DMS79 (cell line): ENCODE measurements at places on chromosomes 7 and 10.

- no peak for DNase-seq
Measured at GRCh38 chr7:110531186-110531585, 559.7 kb upstream of the LRRN3 start.

GRCh38 chr7:134662871-134663205 is 16.2 kb downstream of the BPGM start:
- DNase-seq: no peak

DNA sequence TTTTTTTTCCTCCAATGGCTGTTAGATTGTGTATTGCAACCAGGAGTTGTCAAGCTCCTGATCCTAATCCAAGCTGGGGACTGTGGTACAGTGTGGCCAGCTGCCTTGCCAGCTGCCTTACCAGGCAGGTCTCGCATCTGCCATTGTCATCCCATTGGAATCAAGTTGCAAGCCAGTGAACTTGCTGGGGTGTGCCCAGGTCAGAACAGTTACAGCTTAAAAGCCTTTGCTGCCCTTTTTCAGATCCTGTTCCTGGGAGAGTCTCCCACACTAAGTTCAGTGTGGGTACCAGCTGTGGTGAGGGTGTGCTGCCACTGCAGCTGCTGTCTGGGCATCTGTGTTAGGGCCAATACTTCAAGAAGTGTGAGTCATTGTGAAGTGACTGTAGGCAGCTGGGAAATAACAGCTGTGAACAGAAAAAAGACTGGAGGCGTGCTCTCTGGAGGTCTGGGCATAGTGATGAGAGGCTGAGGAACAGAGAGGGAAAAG is 72.8 kb downstream of the CCNY start:
- no peak for DNase-seq

- no peak for DNase-seq
Measured at GRCh38 chr7:28017372-28017771, 163.2 kb downstream of the JAZF1 start.

- no peak for DNase-seq
Measured at GRCh38 chr7:118311121-118311836, 86.8 kb downstream of the ANKRD7 start.

DNA sequence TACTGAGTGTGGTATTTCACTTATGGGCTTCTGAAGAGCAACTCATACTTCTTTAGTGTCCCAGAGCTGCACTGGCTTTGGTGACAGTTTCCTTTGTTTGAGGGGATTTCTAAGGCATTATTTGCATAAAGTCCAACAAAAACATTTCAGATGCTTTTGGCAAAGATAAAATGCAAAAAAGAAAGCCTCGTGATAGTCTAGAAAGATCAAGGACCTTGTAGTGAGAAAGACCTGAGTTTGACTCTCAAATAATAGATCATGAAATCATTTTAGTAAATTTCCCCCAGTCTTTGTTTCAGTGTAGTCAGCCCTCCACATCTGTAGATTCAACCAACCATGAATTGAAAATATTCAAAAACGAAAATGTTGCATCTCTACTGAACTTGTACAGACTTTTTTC is 107.4 kb downstream of the EEPD1 start:
- DNase-seq: no peak

DNA sequence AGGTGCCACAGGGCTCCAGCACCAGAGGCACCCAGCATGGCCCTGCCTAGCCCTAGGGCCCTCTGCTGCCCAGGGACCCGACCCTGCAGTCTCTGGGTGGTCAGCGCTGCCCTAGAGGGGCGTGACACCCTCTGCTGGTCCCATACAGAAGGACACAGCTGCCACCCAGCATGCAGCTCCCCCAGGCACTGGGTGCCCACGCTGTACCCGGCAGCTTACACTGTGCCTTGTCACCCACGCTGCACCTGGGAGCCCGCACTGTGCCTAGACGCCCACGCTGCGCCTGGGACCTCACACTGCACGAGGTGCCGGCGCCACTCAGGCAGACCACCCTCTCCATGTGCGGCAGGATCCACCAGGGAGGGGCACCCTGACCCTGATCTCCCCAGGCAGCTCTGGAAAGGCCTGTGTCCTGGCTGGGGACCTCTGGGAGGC is 55.2 kb downstream of the PWWP2B start:
- DNase-seq: no peak

DNA sequence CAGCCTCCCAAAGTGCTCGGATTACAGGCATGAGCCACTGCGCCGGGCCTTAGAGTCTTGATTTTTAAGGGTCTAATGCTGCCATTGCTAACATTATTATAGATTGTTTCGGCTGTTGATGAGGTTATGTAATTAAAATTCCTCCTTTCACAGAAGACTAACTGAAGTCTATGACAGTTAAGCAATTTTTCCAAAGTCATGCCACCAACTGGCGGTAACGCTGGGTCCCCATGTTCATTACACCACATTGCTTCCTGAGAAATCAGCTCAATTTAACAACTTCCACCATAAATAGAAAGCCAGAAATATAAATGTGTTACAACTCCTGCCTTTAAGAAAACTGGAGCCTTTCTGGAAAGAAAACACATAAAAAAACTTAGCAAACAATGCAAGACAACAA is 3.5 kb downstream of the ERLIN1 start:
- DNase-seq: no peak

DNA sequence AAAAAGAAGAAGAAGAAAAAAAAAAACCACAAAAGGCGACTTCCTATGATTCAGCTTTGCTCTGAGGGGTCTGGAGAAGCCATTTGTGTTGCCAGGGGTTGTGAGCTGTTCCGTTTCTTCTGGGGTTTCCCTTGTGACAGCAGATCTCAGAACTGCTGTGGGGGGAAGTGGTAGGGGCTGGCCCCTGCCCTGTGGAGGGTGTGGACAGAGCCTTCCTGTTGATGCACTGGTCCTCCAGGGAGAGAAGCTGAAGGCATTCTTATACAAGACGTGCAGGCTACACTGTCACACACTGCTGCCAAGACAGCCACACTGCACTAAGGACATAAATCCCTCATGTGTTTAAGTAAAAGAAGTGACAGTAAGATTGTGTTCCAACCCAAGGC is 17.3 kb upstream of the CSGALNACT2 start:
- DNase-seq: no peak

DNA sequence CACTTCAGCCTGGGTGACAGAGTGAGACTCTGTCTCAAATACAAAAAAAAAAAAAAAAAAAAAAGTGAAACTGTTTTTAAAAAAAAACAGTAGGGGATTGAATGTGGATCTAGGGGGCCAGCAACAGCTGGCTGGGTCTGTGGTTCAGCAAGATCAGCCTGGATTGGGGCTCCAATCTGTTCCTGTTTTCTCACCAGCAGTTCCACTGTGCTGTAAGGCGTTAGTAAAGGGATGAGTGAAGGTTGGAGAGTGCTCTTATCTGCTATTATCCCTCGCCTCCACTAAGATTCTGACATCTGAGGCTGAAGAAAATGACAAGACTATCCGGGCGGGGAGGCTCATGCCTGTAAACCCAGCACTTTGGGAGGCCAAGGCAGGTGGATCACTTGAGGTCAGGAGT is 41.6 kb upstream of the GTF2IRD1 start:
- no peak for DNase-seq

- DNase-seq: no peak
Measured at GRCh38 chr7:94174956-94175355, 170.8 kb upstream of the BET1 start.

DNA sequence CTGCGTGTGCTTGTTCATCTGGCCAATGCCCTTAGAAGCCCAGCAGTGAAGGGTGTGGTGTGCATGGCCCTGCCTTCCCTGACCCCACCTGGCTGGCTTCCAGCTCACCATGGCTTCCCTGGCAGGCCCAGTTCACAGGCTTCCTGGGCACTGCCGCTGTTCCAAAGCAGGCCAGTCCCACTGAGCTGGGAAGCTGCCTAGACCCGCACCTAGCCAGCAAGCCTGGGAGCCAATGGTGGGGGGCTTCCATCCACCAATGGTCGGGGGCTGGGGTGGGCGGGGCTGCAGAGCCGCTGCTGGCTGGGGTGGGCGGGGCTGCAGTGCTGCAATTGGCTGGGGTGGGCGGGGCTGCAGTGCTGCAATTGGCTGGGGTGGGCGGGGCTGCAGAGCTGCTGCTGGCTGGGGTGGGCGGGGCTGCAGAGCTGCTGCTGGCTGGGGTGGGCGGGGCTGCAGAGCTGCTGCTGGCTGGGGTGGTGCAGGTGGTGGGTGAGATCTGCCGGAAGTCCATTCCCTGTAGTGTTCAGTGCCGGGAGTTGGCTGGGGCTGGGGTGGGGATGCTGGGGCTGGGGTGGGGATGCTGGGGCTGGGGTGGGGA is 12.4 kb downstream of the CALY start:
- DNase-seq: peak; percentile 45

DNA sequence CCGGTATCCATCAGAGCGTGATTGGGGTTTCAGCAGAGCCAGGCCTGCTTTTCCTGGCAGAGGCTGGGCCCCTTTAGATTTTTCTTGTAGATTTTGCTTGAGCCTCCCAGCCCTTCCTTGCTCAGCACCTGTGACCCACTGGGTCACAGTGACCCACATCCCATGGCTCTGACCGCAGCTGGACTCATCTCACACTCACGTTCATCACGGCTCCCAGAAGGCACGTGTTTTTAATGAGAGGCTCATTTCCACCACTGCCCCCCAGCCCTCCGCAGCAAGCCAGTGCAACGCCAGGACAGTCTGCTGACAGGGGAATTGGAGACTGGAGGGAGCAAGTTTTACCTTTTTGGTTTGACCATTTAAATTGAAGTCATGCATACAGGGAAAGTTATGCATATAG is 155.7 kb downstream of the CUX1 start:
- DNase-seq: no peak

DNA sequence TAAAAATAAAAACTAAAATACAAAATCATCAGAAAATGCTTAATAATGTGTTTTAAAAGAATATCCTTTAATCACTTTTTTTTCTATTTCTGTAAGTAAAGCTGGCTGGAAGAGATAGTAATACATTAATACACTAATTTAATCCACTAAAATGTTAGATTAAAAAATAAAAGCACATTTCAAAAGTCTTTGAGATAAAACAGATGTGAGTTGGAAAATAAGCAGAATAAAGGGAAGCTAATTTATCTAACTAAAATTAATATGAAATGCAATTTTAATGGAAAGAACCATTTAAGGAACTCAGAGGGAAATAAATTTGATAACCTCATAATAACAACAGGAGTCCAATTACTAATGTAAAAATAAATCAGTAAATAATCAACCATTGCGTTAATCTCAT is 774.8 kb upstream of the MBL2 start:
- DNase-seq: no peak

DNA sequence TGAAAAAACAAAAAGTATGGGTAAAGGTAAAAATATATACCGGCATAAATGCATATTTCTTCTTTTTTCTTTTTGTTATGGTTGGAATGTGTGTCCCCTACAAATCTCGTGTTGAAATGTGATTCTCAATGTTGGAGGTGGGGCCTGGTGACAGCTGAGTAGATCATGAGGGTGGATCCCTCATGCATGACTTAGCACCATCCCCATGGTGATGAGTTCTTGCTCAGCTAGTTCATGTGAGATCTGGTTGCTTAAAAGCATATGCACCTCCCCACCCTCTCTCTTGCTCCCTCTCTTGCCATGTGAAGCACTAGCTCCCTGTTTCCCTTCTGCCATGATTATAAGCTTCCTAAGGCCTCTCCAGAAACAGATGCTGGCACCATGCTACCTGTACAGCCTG is 93.3 kb downstream of the HYCC1 start:
- no peak for DNase-seq

GRCh38 chr7:24911213-24911603 is 68.8 kb downstream of the OSBPL3 start:
- DNase-seq: no peak

- DNase-seq: no peak
Measured at GRCh38 chr10:94069884-94070283, 76.2 kb downstream of the PLCE1 start.

DNA sequence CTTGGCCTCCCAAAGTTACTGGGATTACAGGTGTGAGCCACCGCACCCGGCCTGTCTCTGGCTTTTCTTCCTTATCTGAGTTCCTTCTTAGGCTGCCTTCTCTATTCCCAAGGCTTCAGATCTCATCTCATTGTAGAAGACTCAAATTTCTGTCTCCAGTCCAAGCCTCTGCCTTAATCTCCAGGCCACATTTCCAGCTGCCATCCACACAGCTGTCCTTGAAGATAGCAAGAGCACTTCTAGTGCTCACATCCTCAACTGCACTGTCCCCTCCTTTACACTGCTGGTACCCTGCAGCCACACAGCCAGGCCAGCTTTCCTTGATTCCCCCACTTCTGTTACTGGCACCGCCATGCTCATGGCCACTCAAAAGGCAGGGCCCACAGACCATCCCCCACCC is 35.6 kb downstream of the POLL start:
- no peak for DNase-seq

DNA sequence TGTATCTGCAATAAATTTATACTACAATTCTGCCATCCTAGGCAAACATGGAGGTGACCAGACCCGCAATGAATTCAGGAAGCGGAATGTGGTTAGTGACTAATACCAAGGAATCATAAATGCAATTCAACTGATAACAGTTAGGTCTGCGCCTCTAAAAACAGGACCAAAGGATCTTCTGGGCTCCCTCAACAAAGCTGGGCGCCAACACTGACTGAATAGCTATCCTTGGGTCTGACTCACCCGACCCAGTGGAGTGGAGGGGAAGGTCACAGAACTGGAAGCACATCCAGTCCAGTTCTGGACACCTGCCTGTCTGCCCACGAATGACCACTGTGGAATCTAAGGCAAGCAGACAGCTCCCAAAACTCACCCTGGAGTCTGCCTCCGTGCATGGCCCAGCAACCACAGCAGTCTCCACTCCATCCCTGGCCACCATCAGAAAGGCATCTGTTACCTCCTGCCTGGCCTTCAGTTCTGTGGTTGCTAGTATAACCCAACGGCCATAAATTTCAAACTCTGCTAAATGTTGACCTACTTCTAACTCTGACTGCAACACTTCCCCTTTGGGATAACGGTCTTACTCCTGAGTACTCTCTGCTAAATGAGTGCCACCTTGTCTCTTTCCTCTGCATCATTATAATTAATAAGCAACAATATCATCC is 43.0 kb upstream of the DLX6 start:
- DNase-seq: no peak

DNA sequence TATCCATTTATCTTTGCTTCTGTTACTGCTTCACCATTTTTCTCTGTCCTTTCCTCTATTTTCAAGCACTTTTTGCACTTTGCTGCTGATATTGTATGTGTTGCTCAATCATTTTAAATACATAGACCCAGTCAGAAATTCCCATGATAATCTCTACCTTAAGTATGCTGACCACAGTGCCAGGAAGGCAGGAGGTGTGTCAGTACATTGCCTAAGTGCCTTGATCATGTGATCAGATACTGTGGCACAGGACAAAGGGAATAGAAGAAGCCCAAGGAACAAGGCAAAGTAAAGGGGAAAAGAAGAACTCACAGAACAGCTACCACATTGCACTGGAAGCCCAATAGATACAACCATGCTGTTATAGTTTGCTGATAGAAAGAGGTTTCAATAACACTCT is 53.7 kb upstream of the CD36 start:
- DNase-seq: no peak

DNA sequence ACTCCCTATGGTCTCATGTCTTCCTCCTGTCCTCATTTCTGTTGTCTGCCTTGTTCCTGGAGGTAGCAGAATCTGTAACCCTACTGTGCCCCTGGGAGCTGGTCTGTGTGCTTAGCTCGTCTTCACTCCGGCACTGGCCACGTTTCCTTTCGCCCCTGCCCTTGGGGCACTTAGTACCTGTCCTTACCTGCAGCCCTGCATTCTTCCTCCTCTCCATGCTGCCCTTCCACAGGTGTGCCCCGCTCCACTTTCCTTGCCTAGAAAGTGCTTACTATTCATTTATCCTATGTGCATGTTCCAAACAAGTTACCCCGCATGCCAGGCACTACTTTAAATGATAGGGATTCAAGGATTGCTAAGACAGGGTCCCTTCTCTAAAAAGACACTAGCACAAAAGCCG is 199.9 kb upstream of the ZMIZ1 start:
- DNase-seq: no peak
